ENCODE measurements at places on chromosomes 2 and 18.

DNA sequence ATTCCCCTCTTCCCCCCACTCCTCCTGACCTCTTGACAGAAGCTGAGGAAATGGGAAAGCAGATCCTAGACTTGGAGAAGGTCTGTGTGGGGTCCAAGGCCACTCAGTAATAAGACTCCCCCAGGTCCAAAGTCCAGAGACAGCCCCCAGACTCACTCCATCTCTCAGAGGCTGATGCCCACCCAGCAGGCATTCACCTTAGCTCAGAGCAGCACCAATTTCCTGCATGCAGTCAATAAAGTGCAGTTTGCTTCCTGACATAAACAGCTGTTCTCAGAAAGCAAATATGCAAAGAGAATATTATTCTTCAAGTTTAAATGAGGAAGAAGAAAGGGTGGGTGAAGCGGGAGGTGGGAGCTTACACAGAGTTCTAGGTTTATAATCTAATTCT, 84.1 kb upstream of the RTN4 start:
- DNase-seq = no peak

DNA sequence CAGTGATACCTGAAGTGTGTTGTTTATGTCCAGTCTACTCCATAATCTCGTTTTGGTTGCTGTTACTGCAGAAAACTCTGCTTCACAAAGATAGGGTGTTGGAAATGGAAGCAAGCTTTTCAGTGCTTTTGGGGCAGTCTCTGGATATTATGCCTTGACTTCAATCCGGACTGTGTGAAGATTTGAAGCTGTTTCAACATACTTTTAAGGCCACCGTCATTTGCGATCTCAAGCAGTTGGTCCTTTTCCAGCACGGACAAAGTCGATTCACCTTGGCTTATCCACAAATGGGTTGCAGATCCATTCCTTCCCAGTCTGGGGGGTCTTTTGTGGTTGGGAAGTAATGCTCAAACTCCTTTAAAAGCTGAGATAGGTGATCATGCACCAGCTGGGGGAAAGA, 20.4 kb downstream of the RBKS start:
- no peak for DNase-seq

GRCh38 chr2:176830362-176830761, 382.2 kb upstream of the HNRNPA3 start:
- no peak for DNase-seq

- DNase-seq = no peak
Observed at GRCh38 chr2:78407960-78408794, 617.3 kb upstream of the REG3G start.

- DNase-seq = peak; percentile 79
Observed at GRCh38 chr2:240960309-240960970, 38.0 kb upstream of the SNED1 start.

- DNase-seq = no peak
Observed at GRCh38 chr18:3180325-3180724, 39.4 kb downstream of the MYOM1 start.

DNA sequence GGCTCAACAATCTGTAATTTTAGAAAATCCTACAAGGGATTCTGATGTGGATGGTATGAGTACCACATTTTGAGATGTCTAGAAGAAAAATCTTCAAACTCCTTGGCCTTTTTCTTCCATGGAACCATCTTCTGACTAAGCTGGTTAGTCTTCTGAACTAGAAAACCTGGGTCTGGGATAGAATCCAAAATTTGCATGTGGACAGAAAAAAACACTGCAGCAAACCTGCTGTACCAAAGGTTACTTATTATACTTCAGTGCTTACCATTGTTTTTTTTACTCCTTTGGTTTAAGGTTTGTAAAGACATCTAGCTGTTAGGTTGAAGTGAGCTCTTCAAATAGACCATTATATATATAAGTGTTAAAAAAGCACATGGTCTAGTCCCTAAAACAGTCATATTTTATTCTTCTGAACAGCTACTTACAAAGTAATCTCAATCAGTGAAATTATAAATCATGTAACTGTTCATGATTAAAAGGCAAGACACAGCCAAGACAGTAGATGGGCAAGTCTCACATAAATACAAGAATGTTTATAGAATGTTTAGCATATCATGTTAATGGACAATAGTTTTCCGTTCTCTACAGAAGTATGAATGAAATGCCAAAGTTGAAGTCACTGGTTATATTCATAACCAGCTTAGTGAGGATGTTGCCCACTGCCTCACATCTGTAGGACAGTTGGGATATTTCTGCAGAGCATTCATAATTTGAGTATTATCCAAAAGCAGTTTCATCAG, 85.5 kb downstream of the ORC4 start:
- DNase-seq = no peak

All from adrenal gland (tissue), 19 donors.